CD4-positive, alpha-beta T cell treated with Interleukin-10 for 1 hour (primary cell): ENCODE measurements at places on chromosomes 1 and 21.

DNA sequence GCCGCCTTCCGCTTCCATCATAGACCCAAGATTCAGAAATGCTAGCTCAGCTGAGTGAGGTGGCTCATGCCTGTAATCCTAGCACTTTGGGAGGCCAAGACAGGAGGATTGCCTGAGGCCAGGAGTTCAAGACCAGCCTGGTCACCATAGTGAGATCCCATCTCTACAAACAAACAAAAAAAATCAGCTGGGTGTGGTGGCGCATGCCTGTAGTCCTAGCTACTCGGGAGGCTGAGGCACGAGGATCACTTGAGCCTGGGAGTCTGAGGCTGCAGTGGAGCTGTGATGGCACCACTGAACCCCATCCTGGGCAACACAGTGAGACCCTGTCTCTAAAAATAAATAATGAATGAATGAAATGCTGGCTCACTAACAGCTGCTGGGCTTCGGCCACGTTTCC, 39.7 kb downstream of the TOMM20 start:
- DNase-seq: no peak

GRCh38 chr1:39898648-39899603, 2.8 kb downstream of the MYCL start:
- DNase-seq: no peak

DNA sequence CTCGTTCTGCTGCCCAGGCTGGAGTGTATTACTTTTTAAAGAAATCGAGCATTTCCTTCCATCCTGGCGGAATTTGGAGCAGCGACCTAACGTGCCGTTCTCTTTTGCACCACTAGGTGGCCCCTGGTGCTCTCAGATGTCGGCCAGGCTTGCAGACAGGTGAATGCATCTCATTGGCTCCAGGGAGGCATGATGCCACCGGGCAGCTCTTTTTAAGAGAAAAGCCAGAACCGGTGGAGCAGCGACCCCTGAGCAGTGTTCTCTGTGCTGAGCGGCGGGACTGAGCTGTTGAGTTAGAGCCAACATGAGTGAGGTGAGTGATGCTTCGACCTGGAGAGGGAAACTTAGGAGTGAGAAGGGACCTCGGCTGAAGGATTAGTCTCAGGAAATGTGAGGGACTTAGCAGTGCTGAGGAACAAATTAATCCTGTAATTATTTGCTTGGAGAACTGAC, at the start of gene PCP4:
Gene PCP4 (plus strand): TSS at position 241 of the 453 bp plus-strand sequence. CDS start 64 bp downstream, at position 305.
- DNase-seq: no peak

DNA sequence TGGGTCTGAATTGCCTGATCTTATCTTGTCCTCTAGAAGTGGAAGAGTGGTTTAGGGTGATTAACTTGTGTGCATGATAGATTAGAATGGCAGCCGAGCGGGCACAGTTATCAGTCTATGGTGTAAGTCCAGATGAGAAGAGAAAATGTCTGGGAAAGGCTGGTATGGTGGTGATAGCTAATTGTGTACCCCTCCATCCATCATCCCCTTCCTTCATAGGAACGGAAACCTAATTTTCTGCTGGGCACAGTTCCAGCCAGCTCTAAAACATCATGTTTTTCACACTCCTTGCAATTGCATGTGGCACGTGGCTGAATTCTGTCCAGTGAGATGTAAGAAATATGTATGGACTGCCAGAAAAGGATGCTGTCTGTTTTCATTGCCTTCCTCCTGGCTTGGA, 40.9 kb upstream of the ZP4 start:
- no peak for DNase-seq

DNA sequence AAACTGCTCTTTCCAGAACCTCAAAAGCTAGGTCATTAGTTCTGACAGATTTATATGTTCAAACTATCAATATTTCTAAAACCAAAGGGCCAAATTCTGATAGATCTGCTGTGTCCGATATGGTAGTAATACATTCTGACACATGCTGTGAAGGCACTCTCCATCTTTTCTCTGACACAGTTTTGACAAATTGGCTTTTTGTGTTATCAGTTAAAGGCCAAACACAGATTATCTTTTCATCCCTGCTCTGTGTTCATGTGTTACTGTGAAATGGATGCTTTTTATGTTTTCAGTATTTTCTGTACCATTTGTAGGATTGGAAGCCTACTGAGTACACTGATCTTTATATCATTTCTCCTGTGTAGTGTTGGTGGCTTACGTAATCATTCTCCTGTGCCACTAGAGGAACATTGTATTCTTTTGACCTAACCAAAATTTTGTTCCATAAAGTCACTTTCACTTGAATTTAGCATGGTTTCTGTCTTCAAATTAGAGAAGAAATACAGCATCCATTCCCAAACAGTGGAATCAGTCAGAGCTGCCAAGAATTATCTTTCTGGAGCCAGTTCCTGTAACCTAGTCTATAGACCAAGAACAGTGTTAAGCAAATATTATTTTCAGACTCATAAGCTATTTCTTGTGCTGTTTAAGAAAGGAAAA, 137.2 kb downstream of the ADGRL2 start:
- DNase-seq: no peak

DNA sequence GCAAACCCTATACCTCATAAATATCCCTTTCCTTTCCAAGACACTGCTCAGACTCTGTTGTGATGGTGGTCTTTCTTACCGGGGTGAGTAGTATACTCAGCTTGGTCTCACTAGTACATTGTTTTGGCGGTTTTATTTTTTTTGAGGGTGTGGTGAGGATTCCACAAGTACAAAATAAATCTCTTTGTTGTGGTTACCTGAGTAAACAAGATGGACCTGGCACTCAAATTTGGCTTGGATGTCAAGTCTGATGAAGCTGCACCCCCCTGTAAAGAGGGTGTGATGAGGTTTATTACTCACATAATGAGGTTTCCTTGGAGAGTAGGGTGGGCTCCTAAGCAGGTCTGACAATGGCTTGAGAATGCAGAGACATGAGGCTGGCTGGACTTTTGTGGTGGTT, 68.2 kb upstream of the KCNJ6 start:
- DNase-seq: no peak

- DNase-seq: peak; percentile 49
Measured at GRCh38 chr1:201709564-201710295, 119.2 kb upstream of the IPO9 start.
